ENCODE measurements at places on chromosomes 13 and 19. TPM values are rescaled to one million over a fixed set of nuclear protein-coding genes. Genes with fewer than 3 reads are reported as not detected.

SHISA7 gene
- total RNA-seq = not detected

HIPK4 gene
- not detected for total RNA-seq

SGCG gene
- not detected for total RNA-seq

ZNF600 gene
- 14.4 TPM for total RNA-seq

ATP1A3 gene
- 4.8 TPM for total RNA-seq

All from activated naive CD8-positive, alpha-beta T cell treated with anti-CD3 and anti-CD28 coated beads for 36 hours (primary cell).